ENCODE measurements at places on chromosomes 13 and 19. TPM values are rescaled to one million over a fixed set of nuclear protein-coding genes. Genes with fewer than 3 reads are reported as not detected.

Gene SOX1
- not detected for polyA plus RNA-seq

Gene ZNF440
- polyA plus RNA-seq = 4.9 TPM

Gene ATP4B
- polyA plus RNA-seq = 170 TPM

Gene CPB2
- not detected for polyA plus RNA-seq

Gene GJB6
- 1.5 TPM for polyA plus RNA-seq
